ENCODE measurements at places on chromosomes 7 and 10.

DNA sequence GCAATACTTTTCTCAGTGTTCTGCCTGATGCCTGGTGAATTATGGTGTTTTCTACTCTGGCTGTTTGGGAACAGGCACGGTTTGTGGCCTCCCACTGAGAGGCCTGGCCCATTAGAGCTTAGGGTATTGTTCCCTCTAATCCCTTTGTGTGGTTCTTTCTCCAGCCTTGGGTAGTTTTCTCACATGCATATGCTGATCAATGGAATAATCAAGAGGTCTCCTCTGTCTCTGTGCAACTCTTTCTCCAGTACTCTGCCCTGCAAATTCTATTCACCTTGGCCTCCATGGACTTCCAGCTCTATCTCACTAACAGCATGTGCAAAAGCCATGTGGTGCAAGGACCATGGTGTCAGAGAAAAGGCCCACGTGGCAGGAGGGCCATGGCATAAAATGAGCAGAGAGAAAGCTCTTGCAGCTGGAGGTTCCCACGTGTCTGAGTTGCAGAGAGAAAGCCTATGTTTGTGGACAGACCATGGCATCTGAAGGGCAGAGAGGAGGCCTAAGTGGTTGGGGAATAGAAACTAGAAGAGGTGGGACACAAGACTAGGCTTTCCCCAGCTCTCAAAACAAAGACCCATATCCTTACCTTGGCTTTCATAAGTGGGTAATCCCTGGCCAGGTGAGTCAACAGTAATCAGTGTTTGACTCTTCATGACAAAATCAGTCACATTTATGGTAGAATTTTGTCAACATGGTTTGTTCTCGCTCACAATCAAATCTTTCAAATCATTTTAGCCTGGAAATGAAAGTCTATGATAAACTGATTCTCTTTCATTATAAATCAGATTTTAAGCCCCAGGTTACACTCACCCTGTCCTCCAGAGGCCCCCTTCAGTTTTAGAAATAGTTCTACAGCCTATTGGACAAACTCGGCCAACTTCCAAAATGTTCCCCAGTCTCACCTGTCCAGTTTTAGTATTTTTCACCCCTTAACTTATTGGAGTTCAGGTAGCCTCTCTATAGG, 17.3 kb downstream of the OPALIN start:
- DNase-seq: peak; percentile 52

GRCh38 chr10:120398180-120398579, 58.8 kb upstream of the PLPP4 start:
- DNase-seq: no peak

- no peak for DNase-seq
These were observed 59.0 kb downstream of the CSGALNACT2 start for GRCh38 chr10:43196981-43197833.

DNA sequence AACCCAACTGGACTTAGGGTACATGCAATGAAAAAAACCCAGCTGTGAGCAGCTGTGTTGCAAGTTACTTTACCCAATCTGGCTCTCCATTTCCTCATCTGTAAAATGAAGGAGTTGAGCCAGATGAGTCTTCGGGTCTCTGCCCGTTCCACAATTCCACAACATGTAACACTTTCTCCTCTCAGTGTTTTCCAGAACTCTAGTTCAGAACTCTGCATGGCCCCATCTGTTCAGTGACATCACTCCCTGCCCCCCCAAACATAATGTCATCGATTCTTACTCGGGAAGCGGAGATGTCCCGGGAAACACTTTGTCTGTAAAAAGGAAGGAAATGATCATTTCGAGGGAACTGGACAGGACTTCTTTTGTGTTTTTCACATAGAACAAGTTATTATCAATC, 2.5 kb downstream of the SH3PXD2A start:
- no peak for DNase-seq

DNA sequence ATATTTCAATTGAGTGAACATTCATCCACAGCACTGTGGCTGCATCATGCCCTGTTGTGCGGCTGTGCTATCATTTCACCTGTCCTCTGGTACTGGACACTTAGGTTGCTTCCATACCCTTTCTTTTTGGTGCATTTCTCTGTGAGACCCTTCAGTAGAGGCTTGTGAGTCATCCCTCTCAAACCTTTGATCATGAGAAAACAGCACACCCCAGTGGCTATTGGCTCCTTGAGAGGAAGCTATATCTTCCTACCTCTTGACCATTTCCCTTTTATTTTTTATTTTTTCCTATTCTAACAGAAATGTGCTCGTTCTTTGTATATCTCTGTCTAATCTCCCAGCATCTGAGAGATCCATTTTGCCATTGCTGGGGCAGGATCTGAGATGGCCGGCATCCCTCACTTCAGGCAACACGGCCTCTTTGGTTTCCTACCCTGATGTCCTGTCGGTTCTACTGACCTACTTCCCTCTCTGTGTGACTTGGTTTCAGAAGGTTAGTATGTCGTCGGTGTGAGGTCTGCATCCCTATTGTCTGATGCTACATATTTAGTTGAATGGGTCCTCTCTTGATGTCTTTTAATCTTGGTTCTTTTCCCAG, 23.8 kb upstream of the PIK3AP1 start:
- no peak for DNase-seq

GRCh38 chr10:68665841-68666240, 55.2 kb upstream of the CCAR1 start:
- no peak for DNase-seq

- no peak for DNase-seq
These were observed 44.7 kb downstream of the DNAJC12 start for GRCh38 chr10:67793313-67793712.

- DNase-seq: no peak
These were observed 28.7 kb downstream of the NUP42 start for GRCh38 chr7:23210506-23210905.

GRCh38 chr10:130875897-130876472, 435.5 kb downstream of the TCERG1L start:
- no peak for DNase-seq

Data from activated CD4-positive, alpha-beta T cell treated with anti-CD3 and anti-CD28 coated beads, Interleukin-2, Interleukin-6, amounts not matched to agents 100 ng/mL and 50 ng/mL, durations not matched to agents 16 hours and 8 hours (primary cell).